ENCODE measurements at places on chromosomes 11 and 22. TPM values are rescaled to one million over a fixed set of nuclear protein-coding genes. Genes with fewer than 3 reads are reported as not detected.

Gene OTOG
- 0.86 TPM for total RNA-seq

DNA sequence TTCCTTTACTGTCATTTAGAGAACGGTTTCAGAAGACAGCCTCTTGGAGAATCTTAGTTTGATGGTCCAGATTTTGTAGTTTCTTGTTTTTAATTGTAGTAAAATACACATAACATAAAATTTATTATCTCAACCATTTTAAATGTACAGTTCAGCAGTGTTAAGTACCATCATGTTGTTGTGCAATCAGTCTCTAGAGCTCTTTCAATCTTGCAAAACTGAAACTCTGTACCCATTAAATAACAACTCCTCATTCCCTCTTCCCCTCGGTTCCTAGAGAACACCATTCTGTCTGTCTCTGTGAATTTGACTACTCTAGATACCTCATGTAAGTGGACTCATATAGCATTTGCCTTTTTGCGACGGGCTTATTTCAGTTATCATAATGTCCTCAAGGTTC lies 69.8 kb downstream of the GRIK4 start:
- no peaks in the 10 kb centered on the region for H3K27me3 ChIP-seq
- no peak for DNase-seq
- H3K4me1 ChIP-seq, result 0 out of 2 replicates have a peak, but pooled peaks cover 3% of the 10 kb centered on the region
- H3K36me3 ChIP-seq, result peaks cover 2% of the 10 kb centered on the region
- H3K27ac ChIP-seq, result no peak overlapping the region
- H3K4me3 ChIP-seq, result no peak overlapping the region

DNA sequence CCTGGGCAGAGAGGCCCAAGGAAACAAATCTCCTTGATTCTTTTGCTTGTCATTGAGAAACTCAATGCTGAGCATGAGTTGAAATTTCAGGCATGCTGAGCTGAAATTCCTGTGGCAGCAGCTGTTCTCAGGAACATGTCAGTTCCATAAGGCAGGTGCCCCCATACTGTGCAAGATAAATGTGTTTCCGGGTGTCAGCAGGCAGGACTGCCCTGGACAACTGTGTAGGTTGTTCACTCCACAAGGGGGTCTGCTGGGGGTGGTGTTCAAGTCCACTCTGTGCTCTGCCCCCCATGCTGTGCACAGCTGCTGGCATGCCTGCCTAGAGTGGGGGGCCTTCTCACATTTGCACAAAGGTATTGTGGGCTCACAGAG lies 133.7 kb downstream of the CTTN start:
- DNase-seq, result no peak
- H3K27ac ChIP-seq, result no peak overlapping the region
- H3K27me3 ChIP-seq, result no peaks in the 10 kb centered on the region
- no peak overlapping the region for H3K4me3 ChIP-seq
- peaks cover 11% of the 10 kb centered on the region for H3K4me1 ChIP-seq

DNA sequence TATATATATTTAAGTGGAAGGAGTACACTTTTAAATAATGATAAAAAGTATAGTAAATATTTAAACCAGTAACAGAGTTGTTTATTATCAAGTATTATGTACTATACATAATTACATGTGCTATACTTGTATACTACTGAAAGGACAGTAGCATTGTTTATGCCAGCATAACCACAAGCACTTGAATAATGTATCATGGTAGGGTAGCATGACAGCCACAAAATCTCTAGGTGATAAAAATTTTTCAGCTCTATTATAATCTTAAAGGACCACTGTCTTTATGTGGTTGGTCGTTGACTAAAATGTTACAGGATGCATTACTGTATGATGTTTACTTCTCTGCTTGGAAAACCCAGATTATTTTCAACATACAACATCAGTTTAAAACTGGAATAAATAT lies 349.2 kb downstream of the CASP12 start:
- H3K27me3 ChIP-seq, result no peaks in the 10 kb centered on the region
- no peak for DNase-seq
- no peak overlapping the region for H3K27ac ChIP-seq
- H3K4me3 ChIP-seq, result no peak overlapping the region

- no peak overlapping the region for H3K27ac ChIP-seq
- no peaks in the 10 kb centered on the region for H3K4me1 ChIP-seq
- H3K36me3 ChIP-seq, result no peaks in the 10 kb centered on the region
- H3K27me3 ChIP-seq, result no peaks in the 10 kb centered on the region
- H3K4me3 ChIP-seq, result no peak overlapping the region
Observed at GRCh38 chr11:100152766-100153165, 534.3 kb upstream of the ARHGAP42 start.

DNA sequence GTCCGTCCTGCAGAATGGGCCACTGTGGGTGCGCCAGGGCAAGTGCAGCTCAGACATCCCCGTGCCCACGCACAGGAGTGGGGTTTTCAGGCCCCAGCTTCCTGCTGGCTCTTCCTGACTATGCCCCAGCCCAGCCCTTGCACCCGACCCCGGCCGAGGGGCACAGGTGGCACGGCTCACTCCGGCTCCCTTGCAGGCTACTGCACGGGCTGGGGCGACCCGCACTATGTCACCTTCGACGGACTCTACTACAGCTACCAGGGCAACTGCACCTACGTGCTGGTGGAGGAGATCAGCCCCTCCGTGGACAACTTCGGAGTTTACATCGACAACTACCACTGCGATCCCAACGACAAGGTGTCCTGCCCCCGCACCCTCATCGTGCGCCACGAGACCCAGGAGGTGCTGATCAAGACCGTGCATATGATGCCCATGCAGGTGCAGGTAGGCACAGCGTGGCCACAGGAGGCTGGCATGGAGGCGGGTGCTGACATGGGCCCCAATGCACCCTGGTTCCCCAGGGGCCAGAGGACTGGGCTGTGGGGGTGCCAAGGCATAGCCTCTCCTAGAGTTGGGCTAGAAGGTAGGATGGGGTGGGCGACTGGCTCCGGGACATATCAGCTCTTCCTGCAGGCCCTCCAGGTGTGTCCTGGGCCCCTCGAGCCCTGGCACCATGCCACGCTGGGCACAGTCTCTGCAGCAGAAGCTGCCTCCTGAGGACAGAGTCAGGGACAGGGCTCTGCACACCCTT lies 27.7 kb downstream of the MUC2 start:
- no peaks in the 10 kb centered on the region for H3K4me1 ChIP-seq
- peaks cover 2% of the 10 kb centered on the region for H3K36me3 ChIP-seq
- H3K27ac ChIP-seq, result no peak overlapping the region
- no peak overlapping the region for H3K4me3 ChIP-seq
- no peaks in the 10 kb centered on the region for H3K27me3 ChIP-seq

DNA sequence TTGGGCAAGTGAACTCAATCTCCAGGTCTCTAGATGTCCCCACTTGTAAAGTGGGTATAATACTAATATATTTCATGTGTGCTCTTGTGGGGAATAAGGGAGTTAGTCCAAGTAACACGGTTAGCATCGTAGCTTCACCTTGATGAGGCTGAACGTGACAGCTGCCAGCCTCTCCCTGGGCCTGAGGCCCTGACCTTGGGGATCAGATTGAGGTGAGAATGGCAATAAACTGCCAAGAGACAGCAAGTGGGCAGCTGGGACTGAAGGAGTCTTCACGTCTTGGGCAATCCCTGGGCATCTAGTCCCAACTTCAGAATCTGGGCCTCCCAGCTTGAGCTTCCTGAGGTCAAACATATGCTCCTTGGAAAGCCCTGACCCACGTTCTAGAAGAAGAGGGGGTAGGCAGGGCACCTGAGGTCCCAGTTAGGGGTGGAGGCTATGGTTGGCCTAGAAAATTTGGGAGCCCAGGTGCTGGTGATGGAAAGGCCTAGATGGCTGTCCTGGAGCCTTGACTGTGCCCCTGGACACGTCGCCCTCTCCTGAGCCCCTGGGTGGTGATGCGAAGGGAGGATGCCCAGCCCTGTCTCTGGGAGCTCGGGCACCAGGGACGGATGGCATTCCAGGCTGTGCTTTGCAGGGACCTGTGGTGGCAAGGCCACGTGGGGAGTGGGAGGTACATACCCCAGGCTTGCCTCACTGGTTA lies 23.4 kb downstream of the ADAMTS15 start:
- no peaks in the 10 kb centered on the region for H3K27me3 ChIP-seq
- no peak overlapping the region for H3K27ac ChIP-seq
- H3K4me1 ChIP-seq, result no peaks in the 10 kb centered on the region
- DNase-seq, result no peak
- no peaks in the 10 kb centered on the region for H3K36me3 ChIP-seq
- H3K4me3 ChIP-seq, result no peak overlapping the region

DNA sequence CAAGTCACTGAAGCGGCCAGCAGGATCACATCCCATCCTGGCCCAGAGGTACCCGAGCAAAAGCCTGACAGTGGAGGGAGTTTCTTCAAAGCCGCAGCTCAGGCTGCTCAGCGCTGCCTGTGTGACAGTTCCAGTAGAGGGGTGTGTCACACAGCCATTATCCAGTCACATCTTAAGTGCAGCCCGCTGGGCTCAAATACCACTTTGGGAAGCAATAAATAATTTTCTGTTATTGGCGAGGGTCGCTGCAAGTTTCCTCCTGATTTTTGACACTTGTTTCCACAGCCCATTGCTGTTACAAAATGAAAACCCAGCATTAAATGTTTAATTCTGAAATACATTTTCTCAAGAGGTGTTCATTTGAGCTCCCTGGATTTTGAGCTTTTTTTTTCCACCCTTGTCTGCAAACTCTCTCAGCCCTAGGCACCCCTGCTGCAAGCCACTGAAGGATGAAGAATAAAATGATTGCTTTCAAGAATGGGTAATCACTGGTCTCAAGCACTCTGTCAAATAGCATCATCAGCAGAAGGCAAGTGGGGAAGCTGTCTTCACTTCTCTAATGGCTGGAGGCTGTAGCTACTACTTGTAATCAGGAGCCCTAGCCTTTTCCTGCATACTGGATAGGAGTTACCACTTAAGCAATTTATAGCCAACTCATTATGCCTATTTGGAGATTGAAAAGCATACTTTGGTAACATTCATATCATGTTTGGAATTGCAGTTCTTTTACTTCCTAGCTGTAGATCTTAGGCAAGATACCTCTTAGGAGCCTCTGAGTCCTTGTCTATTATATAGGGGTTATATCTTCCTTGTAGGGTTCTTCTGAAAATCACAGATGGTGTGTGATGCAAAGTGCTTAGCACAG lies 373.7 kb downstream of the METTL15 start:
- H3K4me1 ChIP-seq, result no peaks in the 10 kb centered on the region
- no peaks in the 10 kb centered on the region for H3K27me3 ChIP-seq
- H3K27ac ChIP-seq, result no peak overlapping the region
- no peak for DNase-seq
- no peaks in the 10 kb centered on the region for H3K36me3 ChIP-seq
- no peak overlapping the region for H3K4me3 ChIP-seq

Gene GRM5
- total RNA-seq, result not detected

Gene KLHDC7B
- not detected for total RNA-seq

Gene CHRM4
- 1.0 TPM for total RNA-seq

Measured in H9 (cell line).